ENCODE measurements at places on chromosomes 1 and 21.

DNA sequence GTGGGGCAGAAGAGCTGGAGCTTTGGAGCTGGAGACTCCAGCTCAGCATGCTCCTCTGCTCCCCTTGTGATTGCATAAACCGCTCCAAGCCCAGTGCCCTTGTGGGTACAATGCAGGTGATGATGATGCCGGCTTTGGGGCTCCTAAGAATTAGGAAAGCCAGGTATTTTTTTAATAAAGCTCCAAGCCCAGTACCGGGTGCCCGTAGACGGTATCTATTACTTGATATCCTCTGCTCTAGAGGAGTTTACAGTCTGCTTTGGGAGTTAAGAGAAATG, 27.2 kb downstream of the TENT5C start:
- no peak for DNase-seq

DNA sequence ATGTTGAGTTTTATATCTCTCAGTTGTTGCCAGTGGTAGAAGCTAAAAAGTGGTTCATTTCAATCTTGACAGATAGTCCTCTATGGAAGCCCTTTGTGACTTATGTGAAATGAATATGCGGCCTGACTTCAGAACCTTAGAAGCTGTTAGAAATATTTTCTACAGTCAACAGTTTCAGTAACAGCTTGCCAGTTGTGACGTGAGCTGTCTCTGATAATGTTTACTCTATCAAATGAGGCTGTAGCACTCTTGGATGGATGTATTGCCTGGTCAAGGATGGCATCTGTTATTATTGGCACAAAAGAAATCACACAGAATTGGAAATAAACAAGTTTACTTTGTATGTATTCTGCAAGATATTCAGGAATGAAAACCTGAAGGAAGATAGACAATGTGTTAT, 31.9 kb downstream of the SNX7 start:
- DNase-seq: no peak

- no peak for DNase-seq
These were observed 55.8 kb downstream of the GNG12 start for GRCh38 chr1:67777440-67777839.

GRCh38 chr1:54100500-54100899, 47.1 kb downstream of the TCEANC2 start:
- DNase-seq: no peak

DNA sequence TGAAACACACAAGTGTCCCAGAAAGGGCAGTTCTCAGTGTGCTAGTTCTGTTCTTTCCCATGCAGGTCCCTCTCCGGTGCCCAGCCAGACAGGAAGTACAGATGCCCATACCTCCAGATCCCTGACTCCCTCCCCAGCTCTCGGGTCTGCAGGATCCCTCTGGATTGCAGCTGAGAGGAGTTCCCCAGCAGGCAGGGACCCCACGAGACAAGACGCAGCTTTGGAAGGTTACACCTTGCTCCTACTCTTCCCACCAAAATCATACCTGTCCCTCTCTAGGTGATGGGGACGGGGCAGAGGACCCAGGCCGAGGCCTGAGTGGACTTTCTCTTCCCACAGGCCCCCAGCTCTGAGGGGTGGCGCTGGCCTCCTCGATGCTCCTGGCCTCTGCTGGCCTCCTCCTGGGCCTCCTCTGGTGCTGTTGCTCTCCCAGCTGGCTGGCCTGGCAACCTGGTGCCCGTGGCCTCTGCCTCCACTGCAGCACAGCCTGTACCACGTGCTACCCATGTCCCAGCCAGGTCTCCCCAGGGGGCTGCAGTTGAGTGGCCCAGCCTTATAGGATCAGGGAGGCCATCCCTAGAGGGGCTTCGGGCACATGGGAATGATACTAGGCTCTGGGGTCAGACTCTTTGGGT, 9.4 kb downstream of the LDLRAD2 start:
- DNase-seq: no peak

GRCh38 chr1:213418268-213419071, 367.4 kb downstream of the RPS6KC1 start:
- no peak for DNase-seq

DNA sequence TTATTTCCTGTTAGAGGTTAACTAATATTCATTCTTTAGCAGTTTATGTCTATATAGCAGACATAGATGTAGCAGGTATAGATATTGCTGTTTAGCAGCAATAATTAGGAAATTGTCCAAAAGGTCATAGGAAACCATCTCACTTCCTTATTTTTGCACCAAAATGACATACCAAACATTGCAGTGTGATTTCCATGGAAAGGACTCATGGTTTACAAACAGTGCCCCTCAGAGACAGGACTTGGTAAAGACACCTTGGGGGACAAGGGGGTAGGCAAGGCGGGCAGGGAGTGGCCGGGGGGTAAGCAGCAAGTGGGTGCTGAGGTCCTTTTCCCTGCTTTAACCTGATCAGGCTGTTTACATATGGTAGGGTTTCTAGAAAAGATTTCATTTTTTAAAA, 30.5 kb downstream of the BATF3 start:
- DNase-seq: peak; percentile 86

GRCh38 chr1:115423776-115424175, 85.7 kb upstream of the NGF start:
- DNase-seq: no peak

DNA sequence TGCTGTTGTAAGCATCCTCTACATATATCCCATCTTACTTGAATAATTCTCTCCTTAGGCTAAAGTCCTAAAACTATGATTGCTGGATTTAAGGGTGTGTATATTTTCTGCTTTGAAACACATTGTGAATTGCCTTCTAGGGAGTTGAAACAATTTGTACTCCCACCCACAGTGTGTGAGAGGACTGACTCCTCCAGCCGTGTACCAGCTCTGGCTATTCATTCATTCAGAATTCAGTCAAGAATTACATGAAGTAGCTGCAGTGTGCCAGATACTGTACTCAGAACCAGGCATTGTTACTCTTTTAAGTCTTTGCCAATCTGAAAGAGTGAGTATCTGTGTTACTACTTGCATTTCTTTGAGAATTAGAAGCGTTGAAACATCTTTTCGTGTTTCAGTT, 135.0 kb downstream of the DHRS3 start:
- DNase-seq: no peak

- DNase-seq: no peak
These were observed 386.3 kb downstream of the DISC1 start for GRCh38 chr1:232012773-232013386.

DNA sequence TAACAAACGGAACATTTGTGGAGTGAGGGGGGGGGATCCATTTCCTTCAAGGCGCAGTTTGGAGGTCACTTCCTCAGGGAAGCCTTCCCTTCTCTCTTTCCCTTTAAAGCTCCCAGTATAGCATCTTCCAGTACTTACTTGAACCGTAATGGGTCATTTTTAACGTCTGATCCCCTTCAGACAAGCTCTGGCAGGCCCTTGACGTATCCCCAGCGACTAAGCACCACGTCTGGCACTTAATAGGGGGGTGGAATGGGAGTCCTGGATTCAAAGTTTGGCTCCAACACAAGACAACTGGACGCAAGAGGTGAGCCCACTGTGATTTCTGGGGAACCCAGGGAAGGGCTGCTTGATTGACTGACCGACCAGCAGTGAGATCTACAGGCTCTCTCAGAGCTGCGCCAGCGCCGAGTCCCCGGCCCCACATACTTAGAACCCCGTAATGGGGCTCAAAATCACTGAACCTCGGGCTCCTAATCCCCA, 441 bp downstream of the YARS1 start:
- DNase-seq: peak; percentile 69

- no peak for DNase-seq
These were observed 28.3 kb downstream of the CAPZB start for GRCh38 chr1:19456968-19457441.
